ENCODE measurements at places on chromosomes 7 and 10. TPM values are rescaled to one million over a fixed set of nuclear protein-coding genes. Genes with fewer than 3 reads are reported as not detected.

The RBM20 gene
- 0.12 TPM for total RNA-seq

The SH2D4B gene
- not detected for total RNA-seq

The MYO1G gene
- 0.12 TPM for total RNA-seq

The PCGF6 gene
- 10.4 TPM for total RNA-seq

The WEE2 gene
- not detected for total RNA-seq

The RARRES2 gene
- not detected for total RNA-seq

The SMC3 gene
- total RNA-seq = 16.8 TPM

The PIK3AP1 gene
- total RNA-seq = not detected

All from hair follicle dermal papilla cell (primary cell).